ENCODE measurements at places on chromosomes 11 and 22.

DNA sequence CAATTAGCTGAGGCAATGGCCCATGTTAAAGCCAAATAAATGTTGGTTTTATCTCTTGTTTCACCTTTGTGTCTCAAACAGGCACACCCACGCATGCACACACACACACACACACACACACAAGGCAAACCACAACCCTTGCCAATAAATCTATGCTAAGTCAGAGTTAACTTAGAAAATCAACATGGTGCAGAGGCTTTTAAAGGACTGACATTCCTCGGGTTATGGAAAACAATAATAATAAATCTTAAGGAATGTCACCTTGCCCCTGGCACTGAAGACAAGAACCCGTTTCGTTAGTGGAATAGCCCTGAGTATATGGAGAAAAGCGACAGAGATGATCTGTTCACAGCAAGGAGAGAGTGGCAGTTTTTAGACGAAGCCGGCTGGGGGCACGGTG lies 326.3 kb downstream of the NTM start:
- DNase-seq = no peak

DNA sequence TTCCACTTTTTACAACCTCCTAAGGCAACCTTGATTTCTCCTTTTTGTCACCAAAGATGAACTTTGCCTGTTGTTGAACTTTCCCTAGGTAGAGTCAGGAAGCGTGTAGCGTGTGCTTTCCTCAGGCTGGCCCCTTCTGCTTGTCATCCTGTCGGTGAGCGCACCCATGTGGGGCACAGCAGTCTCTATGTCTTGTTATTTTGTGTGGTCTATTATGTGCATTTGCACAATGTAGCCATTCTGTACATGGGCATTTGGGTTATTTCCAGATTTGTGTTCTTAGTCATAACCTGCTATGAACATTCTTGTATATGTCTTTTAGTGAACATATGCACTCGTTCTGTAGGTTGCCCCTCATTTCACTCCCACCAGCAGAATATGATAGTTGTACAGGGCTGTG lies 34.9 kb downstream of the CABIN1 start:
- DNase-seq = no peak

DNA sequence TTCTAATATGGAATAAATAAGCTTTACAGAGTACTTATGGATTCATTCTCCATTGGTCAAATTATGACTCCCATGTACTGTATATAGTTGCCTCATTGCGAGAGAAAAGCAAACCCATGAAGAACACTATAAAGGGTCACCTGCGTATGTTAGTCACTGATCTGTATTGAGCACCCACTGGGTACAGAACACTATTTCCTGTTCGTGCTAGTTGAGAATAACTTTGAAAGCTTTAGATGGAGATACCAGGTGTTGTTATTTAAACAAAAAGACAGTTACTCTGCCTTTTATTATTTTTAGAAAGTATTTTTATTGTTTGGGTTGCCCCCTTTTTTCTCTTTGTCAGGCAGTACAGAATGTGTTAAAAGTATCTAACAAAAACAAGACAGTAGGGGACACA lies 79.9 kb downstream of the DEUP1 start:
- DNase-seq = no peak

DNA sequence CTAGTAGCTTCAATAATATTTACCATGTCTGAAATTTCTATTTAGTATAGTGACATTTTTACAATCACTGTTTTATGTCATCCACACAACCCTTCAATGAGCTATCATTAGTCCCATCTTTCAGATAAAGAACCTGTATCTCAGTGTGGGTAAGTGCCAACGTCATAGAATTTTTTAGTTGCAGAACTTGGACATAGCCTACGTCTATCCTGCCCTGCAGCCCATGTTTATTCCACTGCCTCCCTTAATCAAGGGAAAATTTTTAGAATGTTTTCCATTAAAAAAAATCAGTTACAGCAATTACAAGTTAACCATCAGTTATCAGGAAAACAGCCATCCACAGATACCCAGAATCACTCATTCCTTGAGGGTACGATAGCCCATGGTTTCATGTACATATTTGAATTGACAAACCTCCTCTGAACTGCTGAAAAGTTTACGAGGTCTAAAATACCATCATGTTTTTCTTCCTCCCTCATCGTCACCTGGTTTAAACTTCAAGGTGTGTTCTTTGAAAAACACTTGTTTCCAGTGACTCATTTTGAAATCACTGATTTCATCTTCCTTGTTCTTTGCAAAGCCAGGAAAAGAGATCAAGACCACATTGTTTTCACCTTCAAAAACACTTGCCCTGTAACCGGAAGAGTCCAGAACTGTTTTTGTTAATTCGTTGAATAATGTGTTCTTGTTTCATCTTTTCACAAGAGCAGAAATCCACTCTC lies 100.9 kb downstream of the FAM76B start:
- no peak for DNase-seq

- peak; percentile 28 for DNase-seq
Observed at GRCh38 chr11:662689-663274, 25.7 kb downstream of the DRD4 start.

GRCh38 chr11:43503417-43503816 lies 144.7 kb downstream of the TTC17 start:
- DNase-seq = no peak

- no peak for DNase-seq
Observed at GRCh38 chr11:121557348-121557747, 104.6 kb upstream of the SORL1-AS1 start.

Measured in NCI-H1436 (cell line).